A549 treated with dexamethasone at 1 μM for 4 hours (cell line): ENCODE measurements at places on chromosomes 5 and 9. TPM values are rescaled to one million over a fixed set of nuclear protein-coding genes. Genes with fewer than 3 reads are reported as not detected.

DRD1 gene
- total RNA-seq: 0.02 to 0.15 TPM (median 0.06 TPM) in 5 replicates

PCDHA1 gene
- total RNA-seq: 0.08 to 0.21 TPM (median 0.18 TPM) in 5 replicates

AJM1 gene
- 3.2 to 4.8 TPM (median 4.3 TPM) in 5 replicates for total RNA-seq

PCDHB13 gene
- 0.04 to 0.09 TPM (median 0.07 TPM) in 5 replicates for total RNA-seq

GNG10 gene
- 43.3 to 59.7 TPM (median 52.6 TPM) in 5 replicates for total RNA-seq

ALDH7A1 gene
- 71.9 to 78.4 TPM (median 74.8 TPM) in 5 replicates for total RNA-seq

EIF4E1B gene
- total RNA-seq: not detected in 5 replicates

MCTP1 gene
- 8.2 to 11.4 TPM (median 8.4 TPM) in 5 replicates for total RNA-seq

TMEM232 gene
- 0.03 to 0.29 TPM (median 0.11 TPM) in 3 of 5 replicates, not detected in the others for total RNA-seq

ANKDD1B gene
- total RNA-seq: 0.07 TPM in 2 of 5 replicates, not detected in the others

SLC28A3 gene
- total RNA-seq: 0.02 TPM in 1 of 5 replicates, not detected in the others

WDR38 gene
- 0.07 to 0.28 TPM (median 0.16 TPM) in 4 of 5 replicates, not detected in the other for total RNA-seq

SPATA31D4 gene
- total RNA-seq: not detected in 5 replicates

IL7R gene
- 0.19 to 0.87 TPM (median 0.45 TPM) in 5 replicates for total RNA-seq

AK8 gene
- 0.89 to 1.5 TPM (median 1.1 TPM) in 5 replicates for total RNA-seq

CCNJL gene
- total RNA-seq: 9.2 to 14.0 TPM (median 12.1 TPM) in 5 replicates

GFI1B gene
- total RNA-seq: 0.05 to 0.17 TPM (median 0.06 TPM) in 5 replicates

RLN2 gene
- total RNA-seq: 0.17 to 0.70 TPM (median 0.32 TPM) in 3 of 5 replicates, not detected in the others

SLC2A8 gene
- total RNA-seq: 9.6 to 14.1 TPM (median 12.9 TPM) in 5 replicates

SERF1B gene
- 67.5 to 94.1 TPM (median 72.3 TPM) in 5 replicates for total RNA-seq

ARAP3 gene
- total RNA-seq: 2.6 to 4.9 TPM (median 4.5 TPM) in 5 replicates

HAPLN1 gene
- not detected in 5 replicates for total RNA-seq

DNLZ gene
- total RNA-seq: 22.8 to 34.8 TPM (median 31.4 TPM) in 5 replicates

PCDHA12 gene
- total RNA-seq: 2.8 to 3.7 TPM (median 2.9 TPM) in 5 replicates

CAMK4 gene
- total RNA-seq: 0.03 to 0.21 TPM (median 0.08 TPM) in 4 of 5 replicates, not detected in the other

LCN15 gene
- 0.09 TPM in 2 of 5 replicates, not detected in the others for total RNA-seq

KCNN2 gene
- 0.09 to 0.16 TPM (median 0.12 TPM) in 5 replicates for total RNA-seq

SOX30 gene
- total RNA-seq: 0.06 to 0.14 TPM (median 0.08 TPM) in 3 of 5 replicates, not detected in the others

S100Z gene
- not detected in 5 replicates for total RNA-seq

PLPP7 gene
- 0.09 TPM in 1 of 5 replicates, not detected in the others for total RNA-seq

WWC1 gene
- 69.1 to 91.1 TPM (median 80.7 TPM) in 5 replicates for total RNA-seq

BTNL3 gene
- not detected in 5 replicates for total RNA-seq

LEAP2 gene
- total RNA-seq: 0.48 to 0.98 TPM (median 0.75 TPM) in 5 replicates

SPATA31A3 gene
- not detected in 5 replicates for total RNA-seq

STARD4 gene
- 3.6 to 5.5 TPM (median 4.3 TPM) in 5 replicates for total RNA-seq

OR1J2 gene
- total RNA-seq: not detected in 5 replicates

LAMC3 gene
- 1.2 to 2.2 TPM (median 2.1 TPM) in 5 replicates for total RNA-seq

ELAVL2 gene
- 0.04 to 0.10 TPM in 2 of 5 replicates, not detected in the others for total RNA-seq

ZNF354C gene
- 0.61 to 1.1 TPM (median 0.74 TPM) in 5 replicates for total RNA-seq

RFESD gene
- 1.2 to 3.0 TPM (median 1.9 TPM) in 5 replicates for total RNA-seq

CSF1R gene
- total RNA-seq: 0.09 to 0.35 TPM (median 0.17 TPM) in 5 replicates

CYLC2 gene
- total RNA-seq: not detected in 5 replicates

PAIP1 gene
- total RNA-seq: 95.7 to 121 TPM (median 116 TPM) in 5 replicates

HTR1A gene
- not detected in 5 replicates for total RNA-seq

PCDHGA10 gene
- 0.02 TPM in 2 of 5 replicates, not detected in the others for total RNA-seq

GABRA1 gene
- not detected in 5 replicates for total RNA-seq

RANBP17 gene
- 1.6 to 2.8 TPM (median 2.4 TPM) in 5 replicates for total RNA-seq

FBXO4 gene
- total RNA-seq: 5.4 to 7.7 TPM (median 7.1 TPM) in 5 replicates

REEP2 gene
- 6.2 to 7.7 TPM (median 6.7 TPM) in 5 replicates for total RNA-seq

LCN1 gene
- total RNA-seq: 0.14 to 0.30 TPM (median 0.21 TPM) in 4 of 5 replicates, not detected in the other

FBLL1 gene
- 0.06 to 0.13 TPM (median 0.08 TPM) in 4 of 5 replicates, not detected in the other for total RNA-seq

ADAMTS13 gene
- 0.30 to 0.49 TPM (median 0.40 TPM) in 5 replicates for total RNA-seq

PHF24 gene
- 0.08 to 0.19 TPM (median 0.14 TPM) in 5 replicates for total RNA-seq

NUTM2F gene
- total RNA-seq: not detected in 5 replicates

FABP6 gene
- 0.76 to 1.8 TPM (median 1.1 TPM) in 5 replicates for total RNA-seq

CDKN2B gene
- not detected in 5 replicates for total RNA-seq

STC2 gene
- total RNA-seq: 33.1 to 44.7 TPM (median 36.9 TPM) in 5 replicates

RORB gene
- total RNA-seq: not detected in 5 replicates
